ENCODE measurements at places on chromosomes 6 and 20.

- DNase-seq, result no peak
Measured at GRCh38 chr6:21804941-21805610, 211.5 kb downstream of the SOX4 start.

- no peak for DNase-seq
Measured at GRCh38 chr20:24498641-24499040, 29.2 kb downstream of the SYNDIG1 start.

DNA sequence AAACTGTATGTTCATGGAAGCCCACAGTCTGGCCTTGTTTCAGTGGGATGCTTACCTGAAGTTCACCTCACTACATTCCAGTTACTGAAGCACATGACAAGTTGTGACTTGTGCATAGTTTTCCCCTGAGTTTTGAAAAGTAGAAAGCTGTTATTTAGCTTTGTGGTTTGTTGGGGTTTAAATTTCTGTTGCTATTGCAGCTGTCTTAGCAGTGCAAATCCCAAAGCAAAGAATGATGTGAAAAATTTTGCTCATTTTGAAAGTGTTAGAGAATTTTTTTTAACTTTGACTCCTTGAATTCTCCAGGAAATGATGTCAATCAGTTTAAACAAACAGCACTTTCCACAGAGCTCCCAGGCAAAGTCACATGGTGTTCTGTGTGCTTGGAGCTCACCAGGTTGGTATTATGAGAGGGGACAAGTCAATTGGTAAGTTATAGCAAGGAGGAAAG is 268.4 kb downstream of the ADGRG6 start:
- peak; percentile 8 for DNase-seq

GRCh38 chr6:155128977-155129376 is 133.9 kb downstream of the TIAM2 start:
- no peak for DNase-seq

- peak; percentile 83 for DNase-seq
Measured at GRCh38 chr20:760751-761417, 7.4 kb downstream of the SLC52A3 start.

GRCh38 chr6:24396824-24397223 is 5.9 kb upstream of the MRS2 start:
- DNase-seq, result no peak

DNA sequence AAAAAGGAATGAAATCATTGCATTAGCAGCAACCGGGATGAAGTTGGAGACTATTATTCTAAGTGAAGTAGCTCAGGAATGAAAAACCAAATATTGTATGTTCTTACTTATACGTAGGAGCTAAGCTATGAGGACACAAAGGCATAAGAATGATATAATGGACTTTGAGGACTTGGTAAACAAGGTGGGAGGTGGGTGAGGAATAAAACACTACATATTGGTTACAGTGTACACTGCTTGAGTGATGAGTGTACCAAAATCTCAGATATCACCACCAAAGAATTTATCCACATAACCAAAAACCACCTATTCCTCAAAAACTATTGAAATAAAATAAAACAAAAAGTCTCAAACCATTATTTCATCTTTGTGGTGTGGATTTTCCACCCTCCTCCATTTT is 593.5 kb downstream of the TENT5A start:
- no peak for DNase-seq

DNA sequence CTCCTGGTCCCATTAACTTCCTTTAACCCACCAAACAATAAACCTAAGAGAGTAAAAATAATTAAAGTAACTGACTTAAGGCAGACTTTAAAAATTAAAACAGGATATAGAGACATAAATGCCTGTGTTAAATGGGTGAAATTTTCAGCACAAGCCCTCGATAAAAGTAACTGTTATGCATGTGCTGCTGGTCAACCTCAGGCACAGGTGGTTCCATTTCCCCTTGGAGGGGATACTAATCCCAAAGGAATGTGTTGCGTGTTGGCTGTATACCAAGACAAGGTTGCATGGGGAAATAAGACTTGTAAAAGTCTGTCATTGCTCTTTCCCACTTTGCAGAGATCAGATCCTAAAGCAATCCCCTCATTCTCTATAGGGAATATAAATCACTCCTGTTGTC is 25.8 kb downstream of the HLA-A start:
- DNase-seq, result no peak

GRCh38 chr6:130041594-130041993 is 23.2 kb downstream of the L3MBTL3 start:
- no peak for DNase-seq

- no peak for DNase-seq
Measured at GRCh38 chr20:44720621-44720996, 5.4 kb downstream of the CCN5 start.

DNA sequence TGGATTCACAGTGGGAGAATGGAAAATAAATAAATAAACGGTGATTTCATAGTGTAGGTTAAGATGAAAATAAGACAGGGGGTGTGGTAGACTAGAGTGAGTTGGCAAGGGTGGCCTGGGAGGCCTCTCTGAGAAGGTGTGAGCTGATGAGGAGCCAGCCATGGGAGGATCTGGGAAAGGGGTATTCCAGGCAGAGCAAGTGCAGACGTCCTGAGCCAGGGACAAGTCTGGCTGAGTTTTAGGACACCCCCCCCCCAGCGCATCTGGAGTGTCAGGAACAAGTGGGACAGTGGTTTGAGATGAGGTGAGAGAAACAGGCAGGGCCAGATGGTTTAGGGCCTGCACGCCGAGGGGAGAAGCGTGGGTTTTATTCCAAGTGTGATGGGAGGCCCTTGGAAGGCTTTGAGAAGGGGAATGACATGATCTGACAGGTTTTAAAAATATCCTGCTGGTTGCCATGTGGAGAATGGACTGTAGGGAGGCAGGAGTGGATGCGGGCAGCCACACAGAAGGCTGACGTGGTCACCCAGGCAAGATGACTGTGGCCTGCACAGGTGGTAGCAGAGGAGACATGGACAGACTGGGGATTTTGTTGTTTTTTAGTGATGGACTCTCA is 21.1 kb upstream of the CCM2L start:
- no peak for DNase-seq

- DNase-seq, result no peak
Measured at GRCh38 chr6:162736961-162737360, 9.2 kb downstream of the PACRG start.

DNA sequence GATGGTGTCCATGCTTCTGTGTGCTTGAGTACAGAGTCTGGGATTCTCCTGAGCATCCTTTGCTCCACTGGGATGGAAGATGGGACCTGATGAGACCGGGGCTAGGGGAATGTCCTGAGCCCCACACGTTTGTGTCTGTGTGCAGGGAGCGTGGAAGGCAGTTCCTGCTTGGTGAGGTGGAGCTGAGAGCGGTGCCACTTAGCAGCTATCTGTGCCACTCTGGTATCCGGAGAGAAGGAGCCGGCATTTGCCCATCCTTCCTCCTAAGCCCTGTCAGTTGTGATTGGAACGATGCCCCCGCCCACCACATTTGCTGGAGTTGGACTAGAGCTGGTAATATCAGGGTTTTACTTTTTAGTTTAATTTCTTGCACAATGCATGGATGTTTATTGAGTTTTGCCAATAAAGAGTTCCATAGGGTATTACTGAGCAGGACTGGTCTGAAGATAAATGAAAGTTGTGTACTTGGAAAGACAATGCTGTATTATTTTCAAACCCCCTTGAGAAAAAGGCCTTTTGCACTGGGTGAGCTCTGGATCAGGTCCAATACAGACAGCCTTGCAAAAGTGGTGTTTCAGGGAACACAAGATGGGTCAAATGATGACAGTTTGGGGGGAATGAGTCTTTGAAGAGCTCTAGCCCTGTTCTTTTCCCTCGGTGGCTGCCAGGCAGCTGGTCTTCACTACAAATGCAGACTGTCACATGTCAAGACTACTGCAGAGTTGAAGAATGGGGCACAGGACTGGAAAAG is 130.8 kb downstream of the SYCP2 start:
- no peak for DNase-seq

DNA sequence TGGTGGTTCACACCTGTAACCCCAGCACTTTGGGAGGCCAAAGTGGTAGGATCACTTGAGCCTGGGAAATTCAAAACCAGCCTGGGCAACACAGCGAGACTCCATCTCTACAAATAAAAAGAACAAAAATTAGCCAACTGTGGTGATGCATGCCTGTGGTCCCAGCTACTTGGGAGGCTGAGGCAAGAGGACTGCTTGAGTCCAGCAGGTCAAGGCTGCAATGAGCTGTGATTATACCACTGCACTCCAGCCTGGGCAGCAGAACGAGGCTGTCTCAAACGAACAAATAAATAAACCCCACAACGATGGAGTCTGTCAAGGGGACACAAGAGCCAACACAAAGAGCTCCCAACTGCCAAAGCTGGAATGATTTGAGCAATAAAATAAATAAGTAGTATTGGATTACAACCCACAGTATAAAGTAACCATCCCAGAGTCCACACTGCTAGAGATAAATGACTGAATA is 13.5 kb downstream of the ZMYND8 start:
- DNase-seq, result no peak

GRCh38 chr20:5919626-5920544 is 30.4 kb downstream of the TRMT6 start:
- no peak for DNase-seq

DNA sequence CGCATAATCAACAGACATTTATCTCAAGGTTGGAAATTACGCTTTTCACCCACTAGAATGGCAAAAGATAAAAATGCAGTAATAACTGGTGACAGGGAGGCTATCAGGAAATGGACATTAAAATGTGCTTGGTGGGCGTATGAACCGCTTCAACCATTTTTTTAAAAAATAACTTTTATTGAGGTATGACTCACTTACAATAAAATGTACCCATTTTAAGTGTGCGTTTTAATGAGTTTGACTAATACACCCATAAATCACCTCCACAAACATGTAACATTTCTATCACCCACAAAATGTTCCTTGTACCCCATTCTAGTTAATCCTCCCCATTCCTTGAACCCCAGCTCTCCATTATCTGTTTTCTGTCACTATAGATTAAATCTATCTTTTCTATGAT is 96.8 kb downstream of the IYD start:
- DNase-seq, result no peak

- no peak for DNase-seq
Measured at GRCh38 chr6:80939898-80940297, 812.6 kb downstream of the TENT5A start.

DNA sequence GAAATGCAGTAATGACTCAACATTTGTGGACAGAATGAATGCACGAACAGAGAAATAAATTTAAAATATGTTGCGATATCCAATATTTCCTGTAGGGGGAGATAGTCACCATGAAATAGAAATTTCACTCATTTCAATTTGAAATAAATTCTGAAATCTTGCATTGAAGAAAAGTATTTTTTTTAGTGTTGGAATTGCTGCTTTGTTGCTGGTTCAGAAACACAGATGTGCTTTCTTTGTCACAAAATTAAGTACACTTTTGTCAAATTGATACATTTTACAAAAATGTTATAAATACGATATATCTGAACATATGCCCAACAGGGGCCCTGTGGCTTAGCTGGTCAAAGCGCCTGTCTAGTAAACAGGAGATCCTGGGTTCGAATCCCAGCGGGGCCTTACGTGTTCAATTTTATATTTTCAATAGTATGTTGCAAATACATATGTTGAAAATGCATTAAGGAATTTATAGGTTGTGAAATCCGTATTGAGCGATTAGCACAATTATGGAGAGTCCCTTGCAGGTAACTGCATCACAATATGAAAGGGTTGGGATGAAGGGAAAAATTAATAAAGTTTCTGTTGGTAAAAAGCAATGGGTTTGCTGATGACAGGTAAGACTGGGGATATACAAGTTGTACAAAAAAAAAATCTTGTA is 85.4 kb upstream of the PRSS16 start:
- DNase-seq, result peak; percentile 71

DNA sequence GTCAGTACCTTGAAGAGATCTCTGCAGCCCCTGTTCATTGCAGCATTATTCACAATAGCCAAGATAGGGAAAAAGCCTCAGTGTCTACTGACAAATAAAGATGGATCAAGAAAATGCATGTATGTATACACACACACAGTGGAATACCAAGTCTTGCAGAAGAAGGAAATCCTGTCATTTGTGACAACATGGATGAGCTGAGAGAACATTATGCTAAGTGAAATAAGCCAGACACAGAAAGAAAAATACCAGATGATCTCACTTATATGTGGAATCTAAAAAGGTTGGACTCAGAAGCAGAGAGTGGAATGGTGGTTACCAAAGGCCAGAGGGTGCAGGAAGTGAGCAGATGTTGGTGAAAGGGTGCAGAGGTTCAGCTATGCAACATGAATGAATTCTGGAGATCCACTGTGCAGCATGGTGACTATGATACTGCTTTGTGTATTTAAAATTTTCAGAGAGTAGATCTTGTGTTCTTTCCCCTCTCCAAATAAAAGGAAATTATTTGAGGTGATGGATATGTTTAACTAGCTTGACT is 11.0 kb upstream of the SLC22A1 start:
- DNase-seq, result no peak

DNA sequence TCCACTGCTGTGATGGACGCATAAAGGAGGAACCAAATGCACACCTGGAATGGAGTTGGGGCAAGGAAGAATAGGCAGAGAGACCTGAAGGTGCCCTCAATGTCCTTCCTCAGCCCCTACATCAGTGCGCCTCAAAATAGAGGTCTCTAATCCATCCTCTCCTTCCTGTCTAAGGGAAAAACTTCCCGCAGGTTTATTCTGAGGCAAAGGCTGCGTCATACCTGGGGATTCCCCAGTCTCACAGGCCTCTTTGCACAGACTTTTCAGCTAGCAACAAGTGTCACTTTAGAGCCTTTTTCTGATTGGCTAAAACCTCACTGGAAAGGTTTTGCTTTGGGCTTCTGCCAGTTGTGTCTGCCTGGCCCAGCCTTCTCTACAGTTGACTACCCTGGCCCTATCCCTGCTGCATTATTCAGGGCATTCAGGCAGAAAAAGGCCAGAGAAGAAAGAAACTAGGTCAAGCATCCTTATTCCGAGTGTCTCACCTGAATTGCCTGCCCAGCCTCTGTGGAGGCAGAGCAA is 1.8 kb upstream of the HLA-DQB1 start:
- peak; percentile 4 for DNase-seq

GRCh38 chr6:89252907-89253306 is 35.7 kb upstream of the GABRR1 start:
- DNase-seq, result no peak

DNA sequence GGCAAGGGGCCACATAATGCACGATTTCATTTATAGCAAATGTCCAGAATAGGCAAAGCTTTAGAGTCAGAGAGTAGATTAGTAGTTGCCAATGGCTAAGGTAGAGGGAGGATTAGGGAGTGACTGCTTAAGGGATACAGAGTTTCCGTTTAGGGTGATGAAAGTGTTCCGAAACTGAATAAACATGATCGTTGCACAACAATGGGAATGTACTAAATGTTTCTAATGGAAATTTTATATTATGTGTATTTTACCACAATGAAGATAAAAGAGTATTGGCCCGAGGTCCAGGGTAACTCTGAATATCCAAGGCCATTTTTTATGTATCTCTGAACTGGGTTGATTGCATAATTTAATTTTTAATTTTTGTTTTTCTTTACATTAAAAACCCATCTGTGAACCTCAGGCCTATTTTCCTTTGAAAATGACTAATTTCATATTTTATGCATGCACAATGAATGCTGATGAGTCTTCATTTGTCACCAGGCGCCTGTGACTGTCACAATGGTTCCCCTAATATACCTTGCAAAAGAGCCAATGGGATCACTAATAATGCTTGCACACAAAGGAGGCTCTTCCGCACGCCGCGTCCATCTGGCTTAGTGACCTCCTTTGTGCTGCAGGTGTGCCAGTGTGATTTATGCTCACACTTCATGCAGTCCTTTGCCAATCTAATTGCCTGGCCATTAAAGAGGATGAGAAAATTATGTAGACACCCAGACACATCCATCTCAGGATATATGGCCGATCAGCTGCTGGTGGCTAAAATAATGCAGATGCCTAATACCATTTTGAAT is 612.5 kb downstream of the CDH26 start:
- no peak for DNase-seq

GRCh38 chr6:31956796-31957195 is 2.0 kb downstream of the NELFE start:
- DNase-seq, result no peak

GRCh38 chr6:154403788-154404187 is 47.2 kb upstream of the IPCEF1 start:
- peak; percentile 44 for DNase-seq

All from RPMI8226 (cell line).